Left colon (tissue), 2 donors: ENCODE measurements at places on chromosomes 12 and 14.

DNA sequence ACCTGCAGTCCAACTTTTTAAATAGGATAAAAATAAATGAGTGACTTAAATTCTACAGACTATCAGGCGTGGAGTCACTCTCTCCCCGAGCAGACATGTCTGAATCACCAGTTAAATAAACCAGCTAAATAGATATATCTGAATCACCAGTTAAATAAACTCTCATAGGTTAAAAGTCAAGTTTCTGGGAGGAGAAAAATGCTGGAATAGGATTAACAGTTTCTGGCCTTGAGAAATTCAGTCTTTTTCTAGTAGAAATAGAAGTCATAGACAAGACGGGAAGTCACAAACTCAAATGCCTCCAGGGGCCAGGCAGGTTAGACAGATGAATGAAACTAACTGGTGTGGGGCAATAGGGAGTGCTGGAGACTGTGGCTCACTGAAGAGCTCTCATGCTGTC, 258.6 kb upstream of the TMEM132C start:
- no peak for DNase-seq

DNA sequence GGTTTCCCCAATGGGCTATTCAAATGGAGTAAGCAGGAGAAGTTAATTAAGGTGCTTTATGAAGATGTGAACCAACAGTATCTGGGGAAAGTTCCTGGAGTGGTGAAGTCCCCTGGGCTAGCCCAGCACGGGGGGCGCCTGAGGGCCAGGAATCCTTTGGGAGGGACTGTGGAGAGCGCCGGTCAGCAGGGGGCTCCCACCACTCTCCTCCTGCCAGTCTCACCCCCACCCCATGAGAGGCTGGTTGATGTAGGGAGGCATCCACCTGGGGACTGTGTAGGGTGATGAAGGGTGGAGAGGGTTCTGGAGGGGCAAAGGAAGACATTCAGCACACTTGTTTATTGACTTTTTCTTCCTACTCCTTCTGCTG, 4.4 kb downstream of the CEBPE start:
- no peak for DNase-seq

- DNase-seq, result peak; percentile 82
Observed at GRCh38 chr12:55830601-55831446, 1.4 kb upstream of the DNAJC14 start.

- peak; percentile 93 for DNase-seq
Observed at GRCh38 chr14:60980811-60981632, at the start of the genes SLC38A6 and TRMT5. TSS of gene SLC38A6 (plus strand) at chr14:60981245. CDS start at chr14:60981278, 33 bp downstream. TSS of gene TRMT5 (minus strand) at chr14:60981079. CDS start at chr14:60980973, 106 bp downstream.

- no peak for DNase-seq
Observed at GRCh38 chr12:25591144-25591543, 38.1 kb upstream of the LMNTD1 start.

- no peak for DNase-seq
Observed at GRCh38 chr12:104334581-104334980, 31.0 kb downstream of the EID3 start.

- no peak for DNase-seq
Observed at GRCh38 chr14:61486930-61487495, 165.6 kb downstream of the PRKCH start.

- DNase-seq, result no peak
Observed at GRCh38 chr14:55356913-55357312, 54.7 kb downstream of the ATG14 start.

- no peak for DNase-seq
Observed at GRCh38 chr14:42855085-42855484, 1248.4 kb downstream of the LRFN5 start.

DNA sequence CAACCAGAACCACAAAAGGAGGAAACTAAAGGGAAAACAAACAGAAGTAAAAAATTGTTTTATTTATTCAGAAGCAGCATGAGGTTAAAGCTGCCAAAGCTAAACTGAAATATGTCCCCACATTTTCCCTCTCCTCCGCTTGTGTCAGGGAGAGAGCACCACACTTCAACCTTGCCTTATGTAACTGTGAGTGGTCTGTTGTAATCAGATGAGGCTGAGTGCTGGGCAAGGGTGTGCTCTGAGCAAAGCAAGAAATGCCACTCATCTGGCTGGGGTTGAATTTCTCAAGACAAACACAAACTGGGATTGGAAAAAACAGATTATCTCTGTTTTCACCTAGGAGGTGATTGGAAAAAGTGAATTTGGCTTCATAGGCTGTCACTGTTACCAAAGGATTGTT, 12.2 kb downstream of the CAPZA3 start:
- no peak for DNase-seq

DNA sequence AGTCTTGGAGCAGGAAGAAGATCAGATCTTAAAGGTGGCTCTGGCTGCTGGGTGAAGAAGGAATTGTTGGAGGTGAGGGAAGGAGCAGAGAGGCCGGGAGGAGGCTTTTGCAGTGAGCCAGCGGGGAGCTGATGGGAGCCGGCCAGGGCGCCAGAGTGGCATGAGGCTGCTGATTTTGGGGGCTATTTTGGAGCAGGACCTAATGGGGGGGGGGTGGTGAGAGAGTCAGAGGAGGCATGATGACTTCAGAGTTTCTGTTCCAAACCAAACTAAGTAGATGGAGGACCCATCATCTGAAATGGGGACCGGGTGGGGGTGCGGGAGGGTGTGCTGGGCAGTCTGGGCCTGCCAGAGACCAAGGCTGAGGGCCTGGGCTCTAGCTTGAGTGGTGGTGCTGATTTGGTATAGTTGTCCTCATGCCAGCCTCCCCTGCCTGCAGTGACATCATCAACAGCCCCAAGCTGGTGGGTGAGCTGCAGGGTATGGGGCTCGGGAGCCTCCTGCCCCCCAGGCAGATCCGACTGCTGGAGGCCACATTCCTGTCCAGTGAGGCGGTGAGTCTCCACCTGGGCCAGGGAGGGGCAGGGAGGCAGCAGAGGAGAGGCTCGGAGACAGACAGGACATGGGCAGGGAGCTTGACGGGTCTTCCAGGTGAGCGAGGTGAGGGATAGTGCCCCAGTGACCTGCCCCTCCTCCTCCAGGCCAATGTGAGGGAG, 6.2 kb downstream of the TNFAIP2 start:
- DNase-seq, result no peak

GRCh38 chr12:24797901-24798300, 151.0 kb downstream of the BCAT1 start:
- DNase-seq, result no peak

GRCh38 chr12:131264635-131265034, 310.9 kb downstream of the ADGRD1 start:
- no peak for DNase-seq

DNA sequence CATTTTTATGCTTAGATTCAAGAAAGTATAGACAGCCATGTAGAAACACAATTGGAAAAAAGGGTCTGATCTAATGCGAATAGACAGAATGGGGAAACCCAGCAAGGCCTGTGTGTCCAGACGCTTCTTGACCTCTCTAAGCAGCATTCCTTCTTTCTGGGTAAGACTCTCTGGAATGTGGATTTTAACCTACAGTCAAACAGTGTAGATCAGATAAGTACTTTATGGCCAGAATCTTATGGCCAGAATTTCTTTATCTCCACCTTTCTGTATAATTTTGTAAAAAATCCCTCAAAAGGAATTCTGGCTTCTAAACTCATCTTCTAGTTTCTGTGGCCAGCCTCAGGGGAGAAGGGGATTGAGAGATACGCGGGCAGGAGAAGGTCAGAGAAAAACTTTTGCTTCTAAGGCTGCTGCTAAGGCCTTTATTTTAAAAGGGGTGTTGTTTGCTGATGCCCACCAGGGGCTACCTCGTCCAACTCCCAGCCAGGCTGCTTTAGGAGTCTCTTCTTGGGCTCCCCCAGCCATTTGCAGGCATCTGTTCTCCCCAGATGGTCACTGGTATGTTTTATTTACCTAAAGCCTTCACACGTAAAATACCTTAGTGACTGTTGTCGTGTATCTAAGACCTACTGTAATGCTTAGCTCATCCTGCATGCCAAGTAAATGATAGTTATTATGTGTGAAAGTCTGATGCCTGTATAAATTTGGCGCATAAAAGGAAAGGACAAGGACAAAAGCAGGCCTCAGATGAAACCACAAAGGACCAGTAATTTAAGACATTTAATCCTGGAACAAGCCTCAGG, 68.4 kb downstream of the ANO6 start:
- no peak for DNase-seq

DNA sequence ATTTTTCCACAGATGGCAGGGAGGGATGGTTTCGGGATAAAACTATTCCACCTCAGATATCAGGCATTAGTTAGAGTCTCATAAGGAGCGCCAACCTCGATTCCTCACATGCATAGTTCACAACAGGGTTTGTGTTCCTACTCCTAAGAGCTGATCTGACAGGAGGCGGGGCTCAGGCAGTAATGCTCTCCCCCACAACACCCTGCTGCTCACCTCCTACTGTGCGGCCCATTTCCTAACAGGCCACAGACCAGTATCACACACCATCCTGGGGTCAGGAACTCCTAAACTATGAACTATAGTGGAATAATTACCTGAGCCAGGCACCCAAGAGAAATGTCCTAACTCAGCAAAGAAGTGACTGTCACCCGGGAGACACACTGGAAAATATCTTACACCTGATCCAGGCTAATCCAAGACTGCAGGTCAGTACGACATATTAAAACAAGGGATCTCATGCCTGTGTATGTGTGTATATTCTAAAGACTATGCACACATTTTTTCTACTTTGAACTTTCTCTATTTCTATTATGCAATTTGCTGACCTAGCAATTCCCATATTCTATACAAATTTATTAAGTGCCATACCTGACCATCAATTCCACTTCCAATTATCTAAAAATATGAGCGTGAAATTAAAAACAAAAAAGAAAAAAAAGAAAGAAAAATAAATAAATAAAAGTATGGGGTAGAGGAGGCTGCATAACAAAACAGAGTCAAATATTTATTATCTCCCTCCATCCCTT, 4.7 kb downstream of the NAA25 start:
- no peak for DNase-seq

DNA sequence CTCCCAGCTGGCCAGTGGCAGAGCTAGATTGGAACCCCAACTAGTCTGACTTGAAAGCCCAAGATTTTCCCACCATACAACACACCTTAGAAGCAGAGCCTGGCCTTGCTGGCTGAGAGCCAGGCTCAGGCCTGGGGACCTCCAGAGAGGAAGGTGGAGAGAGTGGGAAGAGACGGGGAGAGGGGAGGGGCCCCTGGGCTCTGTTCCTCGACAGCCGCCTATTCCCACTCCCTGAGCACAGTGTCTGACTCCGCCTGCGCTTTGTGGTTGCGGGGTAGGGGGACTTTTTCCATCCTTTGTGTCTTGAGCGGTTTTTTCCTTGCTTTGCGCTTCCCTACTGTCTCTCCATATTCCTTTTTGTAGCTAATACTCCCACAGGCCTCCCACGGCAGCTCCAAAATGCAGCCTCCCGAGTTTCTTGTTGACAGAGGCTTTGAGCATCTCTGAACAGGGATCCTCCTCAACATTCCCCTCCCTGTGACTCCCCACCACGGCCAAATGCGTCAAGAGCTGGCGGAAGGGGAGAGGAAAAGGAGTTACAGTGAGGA, 4.0 kb upstream of the KCNH3 start:
- no peak for DNase-seq

DNA sequence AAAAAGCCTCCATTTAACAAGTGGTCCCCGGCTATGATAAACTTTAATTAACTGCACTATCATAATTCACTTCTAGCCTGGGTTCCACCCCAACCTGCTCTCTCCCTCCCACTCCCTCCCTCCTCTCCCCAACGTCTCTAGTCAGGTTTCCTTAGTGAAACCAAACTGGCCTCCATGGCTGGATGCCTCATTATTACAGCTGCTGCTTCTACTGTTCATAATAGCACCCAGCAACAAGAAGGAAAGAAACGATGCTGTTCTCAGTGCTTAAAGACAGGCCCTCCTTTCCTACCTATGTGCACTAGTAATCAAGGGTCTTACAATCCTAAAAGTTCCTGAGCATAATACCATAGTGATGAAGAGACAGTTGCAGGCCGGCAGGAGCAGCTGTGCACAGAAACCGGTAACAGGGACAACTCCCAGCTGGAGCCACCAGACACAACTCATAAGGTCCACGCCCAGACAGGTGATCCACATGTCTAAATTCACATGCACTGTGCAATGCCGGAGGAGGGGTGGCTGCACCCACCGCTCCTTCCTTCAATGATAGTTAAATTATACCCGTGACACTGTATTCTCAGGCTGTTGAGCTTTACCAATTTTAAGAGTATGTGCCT, 6.2 kb downstream of the IRF2BPL start:
- peak; percentile 77 for DNase-seq

- DNase-seq, result no peak
Observed at GRCh38 chr12:106924268-106924861, 31.3 kb upstream of the TMEM263 start.
